Activated CD4-positive, alpha-beta T cell treated with anti-CD3 and anti-CD28 coated beads for 36 hours (primary cell): ENCODE measurements at places on chromosomes 5 and 9. TPM values are rescaled to one million over a fixed set of nuclear protein-coding genes. Genes with fewer than 3 reads are reported as not detected.
A peak's percentile ranks its signal among the peaks of the same experiment; 100 is the strongest.

GRCh38 chr5:89869346-89869745 lies 540.2 kb downstream of the CETN3 start:
- no peaks in the 10 kb centered on the region for H3K36me3 ChIP-seq
- H3K27me3 ChIP-seq = no peaks in the 10 kb centered on the region
- H3K4me1 ChIP-seq = no peaks in the 10 kb centered on the region
- H3K4me3 ChIP-seq = no peak overlapping the region
- no peak for DNase-seq

DNA sequence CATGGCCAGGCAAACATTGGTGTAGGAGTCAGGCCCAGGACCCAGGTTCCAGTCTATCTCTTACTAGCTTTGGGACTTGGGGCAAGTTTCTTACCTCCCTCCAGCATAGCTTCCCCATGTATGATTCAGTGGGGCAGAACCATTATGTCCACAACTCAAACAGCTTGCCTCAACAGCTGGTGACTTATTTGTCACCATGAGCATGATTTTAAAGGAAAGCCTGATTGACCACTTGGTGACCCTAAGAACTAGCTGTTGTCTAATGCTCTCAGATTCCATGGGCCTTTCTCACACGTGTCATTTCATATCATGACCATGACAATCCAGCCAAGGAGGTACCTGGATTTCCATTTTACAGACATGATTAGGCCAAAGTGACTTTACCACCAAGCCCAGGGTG lies 126.4 kb downstream of the TTLL11 start:
- H3K27ac ChIP-seq = no peak overlapping the region
- H3K4me1 ChIP-seq = no peaks in the 10 kb centered on the region
- no peak for DNase-seq
- H3K36me3 ChIP-seq = peaks cover 2% of the 10 kb centered on the region
- no peak overlapping the region for H3K4me3 ChIP-seq

- no peaks in the 10 kb centered on the region for H3K36me3 ChIP-seq
- no peak overlapping the region for H3K4me3 ChIP-seq
- no peak overlapping the region for H3K27ac ChIP-seq
- no peak for DNase-seq
- peaks cover 3% of the 10 kb centered on the region for H3K4me1 ChIP-seq
Measured at GRCh38 chr5:135508496-135509005, 27.2 kb downstream of the NEUROG1 start.

DNA sequence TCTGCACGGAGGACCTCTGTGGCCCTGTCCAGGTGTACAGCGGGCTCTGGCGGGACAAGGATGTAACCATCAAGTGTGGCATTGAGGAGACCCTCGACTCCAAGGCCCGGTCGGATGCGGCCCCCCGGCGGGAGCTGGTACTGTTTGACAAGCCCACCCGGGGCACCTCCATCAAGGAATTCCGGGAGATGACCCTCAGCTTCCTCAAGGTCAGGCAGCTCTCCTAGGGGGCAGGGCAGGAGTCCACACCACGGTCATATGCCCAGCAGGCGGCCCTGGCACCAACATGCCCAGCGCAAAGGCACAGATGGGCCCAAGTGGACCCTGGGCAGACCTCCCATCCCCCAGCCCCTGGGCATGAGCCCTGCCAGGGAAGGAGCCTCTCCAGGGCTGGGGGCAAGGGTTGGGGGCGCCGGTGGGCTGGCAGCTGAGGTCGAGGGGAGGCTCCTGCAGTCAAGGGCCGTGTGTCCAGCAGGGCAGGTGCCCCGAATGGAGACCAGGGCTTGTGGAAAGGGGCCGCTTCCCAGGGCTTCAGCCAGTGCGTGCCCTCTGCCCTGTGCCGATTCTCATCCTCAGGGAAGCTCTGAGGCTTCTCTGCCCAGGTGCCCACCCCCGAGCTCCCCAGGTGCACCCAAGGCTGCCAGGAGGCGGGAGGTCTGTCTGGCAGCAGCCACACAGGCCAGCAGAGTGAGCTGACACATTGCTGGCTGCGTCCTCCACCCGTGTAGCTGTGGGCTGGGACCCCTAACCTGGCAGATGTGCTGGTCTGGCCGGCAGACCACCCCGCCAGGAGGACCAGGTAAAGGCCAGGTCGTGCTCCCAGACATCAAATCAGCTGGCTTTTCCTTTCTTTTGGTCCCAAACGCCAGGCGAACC lies 10.0 kb downstream of the DIPK1B start:
- no peak for DNase-seq
- H3K4me3 ChIP-seq = no peak overlapping the region
- no peak overlapping the region for H3K27ac ChIP-seq

GRCh38 chr5:40909723-40910122 lies 426 bp downstream of the C7 start:
- H3K27me3 ChIP-seq = peaks cover 10% of the 10 kb centered on the region
- no peaks in the 10 kb centered on the region for H3K4me1 ChIP-seq
- no peak overlapping the region for H3K27ac ChIP-seq
- DNase-seq = no peak

Gene RAPGEF6
- total RNA-seq = 30.5 TPM

Gene SPINK7
- total RNA-seq = not detected

GRCh38 chr5:111348661-111349329 lies 124.6 kb downstream of the CAMK4 start:
- peaks cover 41% of the 10 kb centered on the region for H3K36me3 ChIP-seq
- H3K27me3 ChIP-seq = no peaks in the 10 kb centered on the region
- H3K4me3 ChIP-seq = no peak overlapping the region
- peaks cover 42% of the 10 kb centered on the region for H3K4me1 ChIP-seq
- DNase-seq = no peak

DNA sequence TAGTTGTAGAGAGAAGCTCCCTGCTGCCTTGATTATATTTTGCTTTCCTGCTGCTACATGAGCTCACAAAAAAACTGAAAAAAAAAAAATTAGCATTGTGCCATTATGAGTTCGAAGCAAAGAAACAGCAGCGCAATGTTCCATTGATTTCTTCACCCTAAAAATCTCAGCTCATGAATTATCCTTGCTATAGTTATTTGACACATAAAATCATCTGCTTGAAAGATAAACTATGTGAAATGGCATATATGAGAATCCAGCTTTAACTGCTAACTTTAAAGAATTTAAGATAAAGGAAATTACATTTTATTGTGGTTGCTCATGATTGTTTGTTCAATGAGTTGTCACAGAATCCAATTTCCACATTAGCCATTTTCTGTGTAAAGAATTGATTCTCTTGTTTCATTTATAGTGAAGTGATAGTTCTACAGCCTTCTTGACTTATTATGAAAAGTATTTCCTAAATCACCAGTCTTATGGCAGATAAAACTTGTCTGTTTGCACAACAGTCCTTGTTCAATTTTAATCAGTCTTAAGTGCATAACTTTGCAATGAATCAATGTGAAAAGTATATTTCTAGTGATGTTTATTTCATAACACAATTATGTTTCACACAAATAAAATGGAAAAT lies 1275.0 kb upstream of the CDH9 start:
- no peaks in the 10 kb centered on the region for H3K27me3 ChIP-seq
- no peaks in the 10 kb centered on the region for H3K4me1 ChIP-seq
- H3K4me3 ChIP-seq = no peak overlapping the region
- DNase-seq = no peak
- no peak overlapping the region for H3K27ac ChIP-seq

DNA sequence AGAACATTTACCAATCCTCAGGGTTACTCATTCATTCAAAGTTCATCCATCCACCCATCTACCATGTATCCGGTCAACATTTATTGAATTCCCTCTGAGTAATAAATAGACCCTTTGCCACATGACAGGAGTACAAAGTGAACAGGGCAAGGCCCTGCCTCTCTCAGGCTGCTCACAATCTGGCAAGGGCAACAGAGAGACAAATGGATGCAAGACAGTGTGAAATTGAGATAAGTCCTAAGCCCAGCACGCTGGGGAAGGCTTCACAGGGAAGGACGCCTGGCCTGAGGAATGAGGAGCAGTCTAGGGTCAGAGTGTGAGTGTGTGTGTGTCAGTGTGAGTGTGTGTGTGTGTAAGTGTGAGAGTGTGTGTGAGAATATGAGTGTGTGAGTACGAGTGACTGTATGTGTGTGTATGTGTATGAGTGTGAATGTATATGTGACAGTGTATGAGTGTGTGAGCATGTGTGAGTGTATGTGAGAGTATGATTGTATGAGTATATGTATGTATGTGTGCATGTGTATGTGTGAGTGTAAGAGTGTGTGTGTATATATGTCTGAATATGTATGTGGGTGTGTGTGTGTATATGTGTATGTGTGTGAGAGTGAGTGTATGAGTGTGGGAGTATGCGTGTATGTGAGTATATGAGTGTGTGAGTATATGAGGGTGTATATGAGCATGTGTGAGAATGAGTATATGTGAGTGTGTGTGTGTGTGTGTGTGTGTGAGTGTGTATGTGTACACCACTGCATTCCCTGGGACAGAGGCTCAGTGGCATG lies 145.6 kb downstream of the FSTL4 start:
- H3K4me1 ChIP-seq = peaks cover 4% of the 10 kb centered on the region
- H3K36me3 ChIP-seq = no peaks in the 10 kb centered on the region
- no peak overlapping the region for H3K4me3 ChIP-seq
- peaks cover 1% of the 10 kb centered on the region for H3K27me3 ChIP-seq
- no peak for DNase-seq

GRCh38 chr5:851553-851952 lies 767 bp upstream of the ZDHHC11 start:
- H3K4me3 ChIP-seq = no peak overlapping the region
- H3K27me3 ChIP-seq = peaks cover 3% of the 10 kb centered on the region
- H3K27ac ChIP-seq = no peak overlapping the region
- no peaks in the 10 kb centered on the region for H3K36me3 ChIP-seq

GRCh38 chr9:127058011-127058644 lies 64.3 kb downstream of the ANGPTL2 start:
- DNase-seq = no peak
- H3K4me3 ChIP-seq = no peak overlapping the region
- peaks cover 2% of the 10 kb centered on the region for H3K4me1 ChIP-seq
- H3K27me3 ChIP-seq = no peaks in the 10 kb centered on the region

DNA sequence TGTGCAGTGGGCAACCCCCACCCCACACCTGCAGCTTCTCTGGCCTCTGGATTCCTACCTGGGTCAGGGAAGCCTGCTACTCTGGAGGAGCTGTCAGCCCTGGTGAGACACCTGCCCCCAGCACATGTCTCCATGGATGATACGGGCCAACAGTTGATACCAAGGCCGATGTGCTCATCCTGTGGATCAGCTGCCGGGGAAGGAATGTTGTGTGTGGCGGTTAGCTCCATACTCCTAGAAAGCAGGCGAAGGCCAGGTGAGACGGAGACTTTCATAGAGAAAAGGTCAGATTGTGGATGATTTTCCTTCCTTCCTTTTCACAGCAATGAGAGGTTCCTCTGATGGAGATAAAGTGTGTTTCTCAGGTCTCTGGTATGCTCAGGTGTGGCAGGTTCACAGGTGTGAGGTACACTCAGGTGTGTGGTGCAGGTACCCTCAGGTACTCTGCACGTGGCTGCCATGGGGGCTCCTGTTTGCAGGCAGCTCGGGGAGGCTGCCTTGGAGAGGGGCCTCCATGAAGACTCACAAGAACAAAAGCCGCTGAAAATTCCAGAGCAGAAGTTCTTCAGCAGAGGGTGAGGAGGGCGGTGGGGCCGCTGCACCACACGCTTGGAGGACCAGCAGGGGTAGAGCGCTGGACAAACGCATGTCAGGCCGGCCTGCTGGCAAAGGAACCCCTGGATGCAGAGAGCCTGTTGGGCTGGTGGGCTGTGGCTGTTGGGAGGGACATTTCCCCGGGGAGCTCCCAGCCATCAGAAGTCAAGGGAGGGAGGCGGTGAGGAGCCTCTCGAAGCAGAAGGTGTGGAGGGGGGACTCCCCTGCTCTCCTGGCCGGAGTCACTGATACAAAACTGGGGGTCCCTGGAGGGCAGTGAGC lies 5.1 kb upstream of the AHRR start:
- no peak overlapping the region for H3K4me3 ChIP-seq
- no peak for DNase-seq
- peaks cover 15% of the 10 kb centered on the region for H3K36me3 ChIP-seq
- H3K27me3 ChIP-seq = peaks cover 11% of the 10 kb centered on the region
- H3K4me1 ChIP-seq = peaks cover 11% of the 10 kb centered on the region

DNA sequence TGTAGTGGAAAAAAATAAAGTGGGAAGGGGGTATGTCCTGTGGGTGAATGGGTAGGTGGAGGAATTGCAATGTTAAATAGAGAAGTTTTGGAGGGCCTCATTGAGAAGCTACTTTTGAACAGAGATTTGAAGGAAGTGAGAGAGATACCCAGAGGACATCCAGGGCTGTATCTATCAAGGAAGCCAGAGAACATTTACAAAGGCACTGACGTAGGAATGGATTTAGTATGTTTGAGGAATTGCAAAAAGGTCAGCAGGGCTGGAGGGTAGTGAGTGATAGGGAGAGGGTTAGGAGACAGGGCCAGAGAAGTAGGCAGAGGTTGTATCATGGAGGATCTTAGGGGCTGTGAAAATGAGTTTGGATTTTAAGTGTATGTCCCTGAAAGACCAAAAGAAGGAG lies 13.9 kb downstream of the PTTG1 start:
- H3K36me3 ChIP-seq = no peaks in the 10 kb centered on the region
- peaks cover 24% of the 10 kb centered on the region for H3K4me1 ChIP-seq
- peak overlapping the region; percentile 12 for H3K27ac ChIP-seq
- no peak for DNase-seq
- H3K27me3 ChIP-seq = peaks cover 4% of the 10 kb centered on the region

DNA sequence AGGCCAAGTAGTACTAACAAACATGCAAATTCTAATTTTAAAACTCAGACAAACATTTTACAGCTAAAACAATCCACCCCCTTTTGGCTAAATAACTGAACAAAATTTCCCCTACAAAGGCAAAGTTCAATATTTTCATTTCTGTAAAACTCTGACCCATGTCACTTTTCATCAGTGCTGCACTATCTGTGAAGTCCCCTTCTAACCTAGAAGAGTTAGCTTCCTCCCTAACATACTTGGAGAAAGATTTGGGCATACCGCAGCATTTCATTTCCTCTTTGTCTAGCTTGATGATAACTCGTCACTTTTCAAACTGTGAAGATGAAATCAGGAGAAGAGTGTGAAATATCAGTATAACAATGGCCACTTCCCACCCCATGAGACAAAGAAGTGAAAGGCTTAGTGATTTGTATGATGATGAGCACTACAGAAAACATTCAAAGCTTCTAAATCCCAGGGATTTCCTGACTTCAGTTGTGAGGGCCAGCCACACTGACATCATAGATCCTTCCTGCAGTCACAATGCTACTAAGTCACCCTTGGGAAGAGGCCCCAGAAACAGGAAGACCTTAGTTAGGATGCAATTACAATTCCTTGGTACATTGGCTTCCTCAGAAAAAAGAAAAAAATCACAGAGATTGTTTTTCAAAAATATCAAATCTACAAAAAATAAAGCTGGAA lies at the start of gene FAM81B:
TSS of gene FAM81B (plus strand) at position 555 of the 681 bp plus-strand sequence. CDS start at position 579, 24 bp downstream.
- peaks cover 5% of the 10 kb centered on the region for H3K27me3 ChIP-seq
- no peaks in the 10 kb centered on the region for H3K4me1 ChIP-seq
- no peaks in the 10 kb centered on the region for H3K36me3 ChIP-seq
- H3K4me3 ChIP-seq = no peak within 1 kb of the TSS
- no peak within 1 kb of the TSS for H3K27ac ChIP-seq

DNA sequence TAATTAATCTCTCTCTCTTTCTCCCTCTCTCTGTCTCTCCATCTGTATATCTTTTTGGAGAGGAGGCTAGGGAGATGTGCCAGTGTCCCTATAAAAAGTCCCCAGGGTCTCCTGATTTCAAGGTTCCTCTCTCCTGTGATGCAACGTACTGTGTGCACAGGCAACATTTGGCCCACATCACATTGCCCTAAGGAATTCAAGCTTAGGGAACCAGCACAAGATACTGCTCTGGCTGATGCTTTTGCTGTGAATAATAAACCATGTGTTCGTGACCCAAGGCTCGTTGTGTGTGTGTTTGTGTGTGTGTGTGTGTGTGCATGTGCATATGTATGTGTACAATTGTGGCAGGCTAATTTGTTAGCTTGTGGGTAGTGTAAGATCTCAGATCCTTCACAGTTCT lies 9.7 kb downstream of the SPATA9 start:
- no peak for DNase-seq
- no peak overlapping the region for H3K4me3 ChIP-seq
- no peak overlapping the region for H3K27ac ChIP-seq
- no peaks in the 10 kb centered on the region for H3K4me1 ChIP-seq
- no peaks in the 10 kb centered on the region for H3K27me3 ChIP-seq

Gene CCNO
- not detected for total RNA-seq

Gene PPP2R2B
- 0.40 TPM for total RNA-seq
